Renal cortex interstitium (tissue), 15 donors: ENCODE measurements at places on chromosomes 11 and 22.

- no peak for DNase-seq
Measured at GRCh38 chr11:10155793-10156490, 138.1 kb downstream of the SBF2 start.

GRCh38 chr11:12961615-12962014, 47.5 kb upstream of the RASSF10 start:
- no peak for DNase-seq

GRCh38 chr11:114244726-114245394, 51.3 kb upstream of the NNMT start:
- no peak for DNase-seq

- DNase-seq: no peak
Measured at GRCh38 chr22:23306438-23306921, 126.2 kb downstream of the BCR start.

- no peak for DNase-seq
Measured at GRCh38 chr11:100732949-100733348, 45.9 kb downstream of the ARHGAP42 start.

DNA sequence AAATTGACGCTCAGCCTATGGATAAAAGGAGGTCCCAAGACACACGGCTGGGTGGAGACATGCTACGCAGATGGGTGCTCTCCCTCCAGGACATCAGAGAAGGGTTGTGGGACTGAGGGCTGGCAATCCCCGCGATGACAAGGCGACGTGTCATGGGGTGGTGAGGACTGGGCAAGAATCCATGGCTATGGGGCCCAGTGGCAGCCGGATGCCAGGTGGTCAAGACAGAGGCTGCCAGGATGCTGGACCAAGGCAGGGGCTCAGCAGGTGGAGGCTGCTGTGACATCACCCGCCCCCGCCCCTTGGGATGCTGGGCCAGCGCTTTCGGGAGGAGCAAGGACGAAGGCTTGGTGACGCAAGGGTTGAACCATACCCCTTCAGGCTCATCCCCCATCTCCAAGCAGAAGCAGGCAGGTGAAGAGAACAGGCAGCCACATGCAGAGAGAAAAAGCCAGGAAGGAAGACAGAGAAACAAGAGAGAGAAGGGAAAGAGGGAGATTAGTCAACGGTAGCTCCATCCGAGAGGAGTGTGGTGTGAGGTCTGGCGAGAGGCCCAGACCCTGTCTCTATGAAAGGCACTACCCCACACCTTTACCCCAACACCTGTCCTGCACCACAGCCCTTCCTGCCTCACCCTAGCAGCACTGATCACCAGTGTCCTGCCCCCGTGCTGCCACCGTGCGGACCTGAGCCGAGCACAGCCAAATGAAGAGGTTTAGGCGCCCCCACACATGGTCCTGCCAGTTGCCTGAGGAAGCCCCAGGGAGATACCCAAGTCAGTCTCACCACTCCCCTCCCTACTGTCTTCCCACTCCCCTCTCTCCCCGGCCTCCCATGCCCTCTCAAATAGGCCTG, 24.1 kb upstream of the RASL10A start:
- DNase-seq: no peak
